ENCODE measurements at places on chromosomes 3 and 15. TPM values are rescaled to one million over a fixed set of nuclear protein-coding genes. Genes with fewer than 3 reads are reported as not detected.

- H3K36me3 ChIP-seq: no peaks in the 10 kb centered on the region
- H3K4me3 ChIP-seq: no peak overlapping the region
- no peak overlapping the region for H3K27ac ChIP-seq
- H3K27me3 ChIP-seq: no peaks in the 10 kb centered on the region
- no peak for DNase-seq
Measured at GRCh38 chr3:141863491-141863890, 13.0 kb upstream of the ATP1B3 start.

DNA sequence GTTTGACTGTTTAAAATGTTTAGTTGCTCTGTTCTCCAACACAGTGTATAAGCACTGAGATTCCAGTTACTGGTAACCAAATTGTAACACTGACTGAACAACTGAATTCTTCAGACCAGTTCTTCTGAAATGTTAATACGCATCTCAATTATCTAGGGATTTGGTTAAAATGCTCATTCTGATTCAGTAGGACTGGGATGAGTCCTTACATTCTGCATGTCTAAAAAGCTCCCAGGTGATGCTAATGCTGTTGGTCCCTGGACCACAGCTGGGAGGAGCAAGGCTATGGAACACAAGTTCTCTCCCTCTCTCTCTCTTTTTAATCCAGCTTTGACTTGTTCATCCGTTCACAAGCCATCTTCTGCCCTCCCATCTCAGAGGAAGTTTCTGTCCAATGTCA lies 380.3 kb downstream of the MAGI1 start:
- H3K4me3 ChIP-seq: no peak overlapping the region
- H3K4me1 ChIP-seq: no peaks in the 10 kb centered on the region
- no peak for DNase-seq
- H3K27me3 ChIP-seq: no peaks in the 10 kb centered on the region

DNA sequence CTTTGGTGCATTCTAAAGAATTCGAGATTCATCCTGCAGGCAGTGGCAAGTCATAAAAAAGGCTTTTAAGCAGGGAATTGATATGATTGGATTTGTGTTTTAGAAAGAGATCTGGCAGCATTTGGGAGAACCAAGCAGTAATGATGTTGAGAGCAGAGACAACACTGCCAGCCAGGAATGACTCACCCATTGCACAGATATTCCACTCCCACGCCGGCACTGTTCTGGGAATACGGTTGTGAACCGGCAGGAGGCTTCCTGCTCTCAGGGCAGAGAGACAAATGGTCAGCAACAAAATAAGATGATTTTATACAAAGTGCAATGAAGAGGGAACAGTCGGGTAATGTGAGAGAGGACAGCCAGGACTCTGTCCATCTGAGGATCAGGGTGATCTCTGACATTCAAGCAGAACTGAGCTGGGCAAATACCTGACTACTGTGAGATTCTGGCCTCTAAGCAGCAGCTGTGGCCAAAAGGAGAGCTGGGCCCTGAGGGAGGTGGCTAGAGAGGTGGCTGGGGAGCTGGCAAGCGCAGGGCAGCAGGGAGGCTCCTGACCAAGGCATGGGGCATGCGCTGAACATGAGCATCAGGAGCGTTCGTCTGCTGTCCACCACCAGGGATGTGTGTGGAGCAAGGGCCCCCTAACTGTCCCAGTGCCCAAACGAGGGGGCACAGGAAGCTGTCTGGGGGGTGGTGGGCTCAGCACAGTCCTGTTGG lies 56.1 kb upstream of the PLXNA1 start:
- no peak overlapping the region for H3K4me3 ChIP-seq
- peaks cover 26% of the 10 kb centered on the region for H3K4me1 ChIP-seq
- no peak for DNase-seq
- H3K36me3 ChIP-seq: peaks cover 3% of the 10 kb centered on the region
- H3K27ac ChIP-seq: no peak overlapping the region

GRCh38 chr3:72894976-72895552 lies 7.2 kb downstream of the GXYLT2 start:
- H3K27me3 ChIP-seq: peaks cover 2% of the 10 kb centered on the region
- no peak overlapping the region for H3K4me3 ChIP-seq
- DNase-seq: no peak
- no peaks in the 10 kb centered on the region for H3K36me3 ChIP-seq

Gene RLBP1
- total RNA-seq: 0.83 TPM
